ENCODE measurements at places on chromosomes 16 and 17. TPM values are rescaled to one million over a fixed set of nuclear protein-coding genes. Genes with fewer than 3 reads are reported as not detected.

DNA sequence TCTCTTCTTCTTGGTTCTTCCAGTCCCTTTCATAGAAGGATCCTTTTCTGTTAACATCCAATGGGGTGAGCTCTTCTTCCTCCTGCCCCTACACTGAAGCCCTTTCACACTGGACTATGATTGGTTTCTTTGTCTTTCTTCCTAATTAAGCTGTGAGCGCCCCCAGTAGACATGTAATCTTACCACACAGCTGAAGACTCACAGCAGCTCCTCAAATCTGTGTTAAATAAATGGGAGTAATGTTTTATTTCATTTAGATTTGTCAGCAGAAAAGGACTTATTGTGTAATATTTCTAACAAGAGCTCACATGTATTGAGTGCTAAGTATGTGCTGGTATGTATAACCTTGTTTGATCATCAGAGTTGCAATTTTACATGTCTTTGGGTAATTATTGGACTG lies 55.7 kb downstream of the TOX3 start:
- no peak for DNase-seq

- peak; percentile 32 for DNase-seq
Measured at GRCh38 chr16:22098405-22099255, 6.3 kb downstream of the VWA3A start.

COL1A1 gene
- polyA plus RNA-seq = 838 TPM

- no peak for DNase-seq
Measured at GRCh38 chr16:78915811-78916345, 684.7 kb downstream of the MAF start.

- DNase-seq = no peak
Measured at GRCh38 chr16:84380405-84380804, 12.1 kb downstream of the ATP2C2 start.

DNA sequence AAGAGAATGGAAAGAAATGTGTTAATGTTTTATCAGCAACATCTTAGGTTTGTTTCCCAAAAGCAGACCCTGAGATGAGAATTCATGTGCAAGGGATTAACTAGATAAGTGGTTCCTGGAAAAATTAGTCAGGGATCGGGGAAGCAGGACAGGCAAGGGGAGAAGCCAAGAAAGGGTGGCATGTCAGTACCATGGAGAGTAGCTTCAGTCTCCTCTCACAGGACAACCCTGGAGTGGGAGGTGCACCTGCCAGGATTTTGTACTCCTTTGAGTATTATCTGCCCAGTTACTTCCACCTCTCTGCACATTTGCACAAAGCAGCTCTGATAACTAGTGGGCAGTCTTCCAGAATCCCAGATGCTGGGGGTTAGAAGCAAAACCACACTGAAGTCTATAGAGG lies 117.0 kb downstream of the RGS9 start:
- no peak for DNase-seq

DNA sequence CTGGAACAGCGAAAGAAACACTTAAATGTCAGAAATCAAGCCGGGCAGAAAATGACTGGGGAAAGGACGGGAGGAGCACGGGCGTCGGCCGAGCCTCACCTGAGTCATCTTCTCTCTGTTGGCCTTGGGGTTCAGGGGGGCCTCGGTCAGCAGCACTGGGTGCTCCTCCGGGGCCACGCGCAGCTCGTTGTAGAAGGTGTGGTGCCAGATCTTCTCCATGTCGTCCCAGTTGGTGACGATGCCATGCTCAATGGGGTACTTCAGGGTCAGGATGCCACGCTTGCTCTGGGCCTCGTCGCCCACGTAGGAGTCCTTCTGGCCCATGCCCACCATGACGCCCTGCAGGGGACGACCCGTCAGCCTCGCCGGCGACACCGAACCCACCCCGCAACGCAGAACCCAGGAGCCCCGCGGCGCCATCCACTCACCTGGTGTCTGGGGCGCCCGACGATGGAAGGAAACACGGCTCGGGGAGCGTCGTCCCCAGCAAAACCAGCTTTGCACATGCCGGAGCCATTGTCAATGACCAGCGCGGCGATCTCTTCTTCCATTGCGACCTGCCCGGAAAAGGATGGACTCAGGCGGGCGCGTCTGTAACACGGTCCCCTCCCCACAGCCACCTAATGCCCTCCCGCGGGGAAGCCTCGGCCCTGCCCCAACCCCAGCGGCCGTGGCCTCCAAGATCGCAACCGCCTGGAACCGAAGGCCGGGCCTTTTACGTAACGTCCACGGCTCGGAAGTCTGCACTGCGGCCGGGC lies 616 bp downstream of the ACTG1 start:
- DNase-seq = no peak

CENPT gene
- polyA plus RNA-seq = 43.0 TPM

DNA sequence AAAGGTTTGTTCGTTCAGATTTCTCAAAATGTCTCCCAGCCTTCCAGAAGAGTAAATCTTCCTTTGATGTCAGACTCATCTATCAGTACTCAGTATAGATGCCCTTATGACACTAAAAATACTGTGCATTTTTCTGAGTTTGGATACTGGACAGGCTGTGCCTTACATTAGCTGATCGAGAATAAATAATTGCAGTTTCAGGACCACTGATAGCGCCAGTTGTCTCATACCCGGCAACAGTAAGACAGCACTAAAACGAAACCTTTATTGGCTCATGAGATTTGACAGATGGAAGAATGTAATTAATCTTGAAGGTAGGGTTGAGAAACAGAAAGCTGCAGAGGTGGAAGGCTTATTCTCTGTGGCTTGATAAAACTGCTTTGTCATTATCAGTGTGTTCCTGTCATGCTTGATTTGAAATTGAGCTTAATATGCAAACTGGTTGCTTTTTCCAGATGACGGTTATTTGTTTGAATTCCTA lies 1.2 kb downstream of the ATP6V0A1 start:
- no peak for DNase-seq

DNA sequence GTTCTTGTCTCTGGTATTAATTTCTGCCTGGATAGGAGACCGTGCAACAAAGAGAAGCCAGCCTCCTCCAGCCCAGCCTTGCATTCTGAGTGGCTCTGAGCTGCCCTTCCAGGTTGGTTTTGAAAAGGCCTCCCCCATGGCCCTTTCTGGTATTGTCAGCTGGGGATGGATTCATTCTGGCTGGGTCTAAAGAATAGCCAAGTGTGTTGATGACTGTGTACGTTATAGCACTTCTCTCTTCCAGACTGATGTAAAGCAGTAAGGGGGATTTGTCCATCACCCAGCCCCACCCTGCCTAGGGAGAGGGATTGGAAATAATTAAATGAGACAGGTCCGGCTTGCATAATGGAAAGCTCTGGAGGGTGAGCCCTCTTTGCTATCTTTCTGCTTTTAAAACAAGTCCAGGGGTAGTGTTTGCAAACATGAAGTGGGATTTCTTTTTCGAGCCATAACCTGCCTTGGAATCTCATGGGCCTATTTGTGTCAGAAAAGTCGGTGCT lies 146.4 kb downstream of the MSI2 start:
- DNase-seq = no peak

RUNDC3A gene
- polyA plus RNA-seq = 2.7 TPM

GRCh38 chr17:36034127-36034526 lies 16.4 kb upstream of the CCL23 start:
- no peak for DNase-seq

HIGD1B gene
- 1.3 TPM for polyA plus RNA-seq

GRCh38 chr16:76732894-76733293 lies 455.7 kb downstream of the CNTNAP4 start:
- no peak for DNase-seq

DNA sequence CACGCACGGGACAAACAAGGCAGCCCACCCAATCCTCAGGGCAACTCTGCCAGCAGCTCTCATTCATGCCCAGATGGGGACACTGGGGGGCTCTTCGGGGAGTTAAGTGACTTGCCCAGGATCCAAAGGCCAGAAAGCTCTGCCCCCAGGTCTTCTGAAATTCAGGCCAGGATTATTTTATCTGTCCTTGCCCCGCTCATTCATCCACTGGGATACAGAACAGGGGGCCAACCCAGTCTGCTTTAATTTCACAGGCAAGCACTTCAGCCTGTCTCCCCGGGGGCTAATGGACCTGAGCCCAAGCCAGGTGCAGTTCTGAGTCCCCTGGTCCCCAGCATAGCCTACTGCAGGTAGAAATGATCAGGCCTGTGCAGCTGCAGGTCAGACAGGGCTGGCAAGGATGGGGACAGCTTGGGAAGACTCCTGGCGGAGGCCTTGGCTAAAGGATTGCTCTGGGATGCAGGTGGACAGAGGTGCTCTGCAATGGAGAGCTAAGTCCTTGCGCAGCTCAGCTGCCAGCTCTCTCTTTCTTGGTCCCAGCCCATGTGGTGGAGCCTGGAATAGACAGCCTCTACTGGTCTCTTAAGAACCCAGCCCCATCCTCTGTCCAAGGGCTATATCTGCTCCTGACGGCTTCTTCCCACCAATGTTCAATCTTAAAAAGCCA lies 766 bp upstream of the B3GNT9 start:
- no peak for DNase-seq

GRCh38 chr16:22055881-22056280 lies 36.5 kb upstream of the VWA3A start:
- DNase-seq = no peak

GRCh38 chr17:69608808-69609472 lies 194.4 kb downstream of the MAP2K6 start:
- DNase-seq = no peak

GRCh38 chr16:56311208-56312027 lies 113.9 kb downstream of the AMFR start:
- no peak for DNase-seq

TMEM92 gene
- 3.1 TPM for polyA plus RNA-seq

SPATA33 gene
- polyA plus RNA-seq = 16.5 TPM

GRCh38 chr16:27972500-27972899 lies 91.0 kb downstream of the GSG1L start:
- peak; percentile 14 for DNase-seq

GRCh38 chr17:77254951-77255825 lies 114.4 kb downstream of the SEC14L1 start:
- no peak for DNase-seq

SRCAP gene
- polyA plus RNA-seq = 44.3 TPM

DNA sequence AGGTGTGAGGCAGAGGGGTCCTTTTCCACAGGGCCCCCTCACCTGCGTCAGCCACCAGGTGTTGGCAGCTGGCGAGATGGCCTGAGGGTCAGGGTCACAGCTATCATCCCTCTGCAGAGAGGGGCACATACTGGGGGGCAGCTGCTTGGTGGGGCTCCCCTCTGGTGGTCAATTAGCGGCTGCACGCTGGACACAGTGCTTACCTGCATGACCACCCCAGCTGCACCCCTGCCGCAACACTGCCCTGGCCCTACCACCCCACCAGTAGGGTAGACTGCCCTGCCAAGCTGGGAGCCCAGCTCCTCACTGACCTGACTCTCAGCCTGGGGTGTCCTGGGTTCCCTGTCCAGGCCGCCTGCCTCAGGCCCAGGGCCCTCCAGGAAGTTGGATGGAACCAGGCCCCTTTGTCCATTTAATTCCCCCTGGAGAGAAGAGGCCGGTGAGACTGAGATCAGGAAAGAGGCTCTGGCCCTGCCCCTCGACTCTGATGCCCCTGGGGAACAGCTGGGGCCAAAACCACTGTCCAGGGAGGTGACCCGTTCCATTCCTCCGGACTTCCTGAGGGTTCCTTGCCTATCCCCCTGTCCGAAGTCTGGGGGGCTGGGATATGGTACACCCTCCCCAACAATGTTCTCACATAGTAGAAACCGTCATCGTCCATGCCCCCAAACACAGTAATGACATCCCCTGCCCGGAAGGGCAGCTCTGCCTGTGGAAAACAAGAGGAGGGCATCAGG lies 23.7 kb downstream of the TSPOAP1 start:
- DNase-seq = no peak

MYO15A gene
- polyA plus RNA-seq = 4.5 TPM

DNA sequence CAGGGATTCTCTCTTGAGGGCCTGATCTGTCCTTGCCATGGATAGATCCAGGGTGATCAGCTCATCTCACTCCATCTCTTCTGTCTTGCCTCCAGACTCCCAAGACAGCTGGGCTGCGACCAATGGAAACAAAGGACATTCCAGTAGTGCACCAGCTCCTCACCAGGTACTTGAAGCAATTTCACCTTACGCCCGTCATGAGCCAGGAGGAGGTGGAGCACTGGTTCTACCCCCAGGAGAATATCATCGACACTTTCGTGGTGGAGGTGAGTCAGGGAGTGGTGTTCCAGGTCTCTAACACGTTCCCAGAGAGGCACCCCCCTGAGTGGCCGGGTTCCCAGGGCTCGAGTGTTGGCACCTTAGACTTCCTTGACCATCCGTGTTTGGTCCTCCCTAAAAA lies 29.5 kb downstream of the PLCD3 start:
- no peak for DNase-seq

GLP2R gene
- polyA plus RNA-seq = 0.06 TPM

SLC52A1 gene
- 0.16 TPM for polyA plus RNA-seq

GRCh38 chr17:78923660-78924453 lies 1.3 kb downstream of the TIMP2 start:
- no peak for DNase-seq

DNA sequence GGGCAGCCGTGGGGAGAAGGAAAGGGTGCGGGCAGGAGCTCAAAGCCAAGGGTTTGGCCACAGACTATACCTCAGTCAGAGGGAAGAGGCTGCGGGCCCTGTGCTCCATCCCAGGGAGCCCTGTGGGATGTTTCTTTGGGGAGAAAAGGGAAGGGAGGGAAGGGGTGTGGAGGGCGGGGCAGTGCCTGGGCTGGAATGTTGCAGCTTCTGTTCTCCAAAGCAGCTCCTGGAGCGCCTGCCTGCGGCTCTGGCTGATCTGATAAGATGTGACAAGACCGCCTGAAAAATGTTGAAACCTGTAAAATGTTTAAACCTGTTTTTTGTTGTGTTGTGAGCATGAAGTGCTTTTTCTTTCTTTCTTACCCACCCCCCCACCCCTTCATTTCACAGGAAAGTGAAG lies 32.8 kb downstream of the WNT3 start:
- DNase-seq = no peak

GRCh38 chr17:2406903-2407790 lies 6.3 kb upstream of the MNT start:
- DNase-seq = no peak

CD300H gene
- not detected for polyA plus RNA-seq

AGRP gene
- polyA plus RNA-seq = 0.53 TPM

SLC16A11 gene
- polyA plus RNA-seq = 0.52 TPM

Data from renal cortex interstitium (tissue), 15 donors.